GOT3 (cell line): ENCODE measurements at places on chromosomes 12 and 14.

- no peak for DNase-seq
These were observed 1.4 kb downstream of the PLXNC1 start for GRCh38 chr12:94149781-94150239.

GRCh38 chr12:55979069-55979468 is 5.2 kb downstream of the RAB5B start:
- no peak for DNase-seq

DNA sequence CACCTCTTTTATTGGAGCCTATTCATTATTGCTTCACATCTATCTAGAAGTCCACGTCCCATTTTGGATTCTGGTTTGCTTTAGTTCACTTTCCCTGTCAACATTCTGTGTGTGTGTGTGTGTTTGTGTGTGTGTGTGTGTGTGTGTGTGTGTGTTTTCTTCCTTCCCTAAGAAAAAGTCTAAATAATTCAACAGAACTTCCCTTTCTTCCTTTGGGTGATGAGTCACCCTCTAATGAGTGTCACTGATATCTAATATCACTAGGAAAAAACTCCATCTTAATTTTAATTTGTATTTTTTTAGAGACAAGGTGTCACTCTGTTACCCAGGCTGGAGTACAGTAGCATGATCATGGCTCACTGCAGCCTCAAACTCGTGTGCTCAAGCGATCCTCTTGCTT is 234.2 kb downstream of the TTC8 start:
- no peak for DNase-seq

DNA sequence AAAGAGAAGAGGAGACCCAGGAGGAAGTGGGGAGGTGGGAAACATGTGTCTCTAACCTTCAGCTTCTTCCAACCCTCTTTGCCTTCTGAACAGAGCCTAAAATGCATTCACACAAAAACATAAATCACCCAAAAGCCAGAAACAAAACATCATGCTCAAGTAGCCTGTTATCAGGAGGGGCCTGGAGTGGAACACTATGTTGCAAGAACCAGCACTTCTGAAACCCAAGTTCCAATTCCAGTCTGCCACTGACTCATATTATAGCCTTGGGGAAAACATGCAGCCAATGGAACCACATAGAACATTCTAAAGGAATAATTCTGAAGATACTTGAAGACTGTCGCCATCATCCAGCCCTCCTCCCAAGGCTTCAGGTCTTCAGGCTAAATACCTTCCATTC is 169.8 kb upstream of the PLXNC1 start:
- no peak for DNase-seq

- no peak for DNase-seq
These were observed 18.9 kb downstream of the CNTN1 start for GRCh38 chr12:40711121-40711520.

DNA sequence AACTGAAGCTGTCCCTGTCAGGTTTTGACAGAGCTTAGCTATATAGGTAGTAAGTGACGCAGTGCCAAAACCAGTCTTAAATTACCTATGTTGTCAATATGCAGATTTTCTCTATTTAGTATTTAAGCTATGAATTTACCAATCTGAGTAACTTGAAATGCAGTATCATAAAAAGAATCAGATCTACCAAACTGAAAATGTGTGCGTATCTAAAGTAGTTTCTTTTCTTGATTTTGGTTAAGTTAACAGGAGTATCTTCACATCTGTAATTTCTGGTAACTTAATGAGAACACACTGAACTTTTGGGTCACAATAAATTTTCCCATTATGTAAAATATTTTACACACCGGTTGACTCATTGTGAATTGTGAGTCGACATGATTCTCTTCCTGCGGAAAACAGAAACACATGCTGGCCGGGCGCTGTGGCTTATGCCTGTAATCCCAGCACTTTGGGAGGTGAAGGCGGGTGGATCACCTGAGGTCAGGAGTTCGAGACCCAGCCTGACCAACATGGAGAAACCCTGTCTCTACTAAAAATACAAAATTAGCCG is 45.1 kb downstream of the TRAF3 start:
- DNase-seq, result no peak

GRCh38 chr14:92253381-92253894 is 69.5 kb upstream of the SLC24A4 start:
- no peak for DNase-seq

GRCh38 chr12:27828196-27828595 is 48.2 kb upstream of the MANSC4 start:
- no peak for DNase-seq

DNA sequence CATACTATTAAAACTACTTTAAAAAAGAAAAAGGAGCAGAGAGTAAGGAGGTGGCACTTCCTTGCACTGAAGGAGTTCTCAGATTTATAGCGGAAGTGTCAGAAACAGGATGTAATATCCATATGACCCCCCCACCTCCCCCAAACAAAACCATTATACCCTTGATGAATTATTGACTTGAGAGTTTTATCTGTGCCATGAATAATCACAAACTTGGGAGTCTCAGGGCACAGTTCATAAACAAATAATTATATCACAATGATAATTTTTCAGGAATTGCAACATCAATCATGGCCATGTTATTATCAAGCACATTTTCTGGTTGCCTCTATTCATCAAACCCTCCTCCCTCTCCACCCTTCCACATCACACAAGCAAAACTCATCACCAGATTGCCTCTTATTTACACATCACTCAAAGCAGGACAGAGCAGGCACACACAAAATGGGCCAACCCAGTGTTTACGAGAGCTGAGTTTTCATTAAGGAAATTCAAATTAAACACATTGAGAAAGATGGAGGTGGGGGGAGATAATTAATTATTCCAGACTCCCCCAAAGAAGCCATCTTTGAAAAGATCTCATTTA is 141.4 kb downstream of the EGLN3 start:
- DNase-seq, result no peak

GRCh38 chr14:90608281-90608680 is 207.9 kb downstream of the TTC7B start:
- DNase-seq, result no peak

DNA sequence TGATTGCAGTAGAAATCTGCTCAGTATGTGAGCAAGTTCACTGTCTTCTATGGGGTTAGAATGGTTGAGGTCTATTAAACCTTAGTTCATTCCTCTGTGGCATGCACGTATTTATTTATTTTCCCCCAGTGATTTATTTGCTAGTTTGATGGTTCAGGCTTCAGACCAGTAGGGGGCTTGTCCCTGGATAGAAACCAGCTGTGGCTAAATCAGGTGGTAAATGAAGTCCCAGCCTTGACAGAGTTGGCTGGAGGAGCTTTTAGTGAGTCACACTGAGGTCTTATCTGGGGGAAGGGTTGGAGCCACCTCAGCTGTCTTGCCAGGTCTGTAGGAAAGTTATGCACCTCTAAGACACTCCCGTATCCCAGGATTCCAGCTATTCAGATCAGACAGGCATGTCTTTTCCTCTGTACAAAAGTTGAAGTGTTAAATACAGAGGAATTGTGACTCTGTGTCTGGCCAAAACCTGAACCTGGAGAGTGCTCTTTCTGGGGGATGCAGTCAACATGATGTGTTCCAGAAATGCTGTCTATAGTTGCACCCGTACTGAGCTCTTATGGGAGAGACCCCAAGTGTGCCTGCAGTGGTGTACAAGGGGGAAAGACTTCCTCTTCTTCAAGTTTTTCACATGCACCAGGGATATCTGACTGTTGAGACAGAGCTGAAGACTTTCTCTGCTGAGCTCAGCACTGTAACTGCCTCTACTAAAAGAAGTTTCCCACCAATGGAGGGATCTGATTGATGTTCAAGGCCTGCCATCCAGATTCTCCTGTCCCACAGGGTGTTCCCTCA is 1322.1 kb downstream of the TMEM121 start:
- DNase-seq, result no peak

DNA sequence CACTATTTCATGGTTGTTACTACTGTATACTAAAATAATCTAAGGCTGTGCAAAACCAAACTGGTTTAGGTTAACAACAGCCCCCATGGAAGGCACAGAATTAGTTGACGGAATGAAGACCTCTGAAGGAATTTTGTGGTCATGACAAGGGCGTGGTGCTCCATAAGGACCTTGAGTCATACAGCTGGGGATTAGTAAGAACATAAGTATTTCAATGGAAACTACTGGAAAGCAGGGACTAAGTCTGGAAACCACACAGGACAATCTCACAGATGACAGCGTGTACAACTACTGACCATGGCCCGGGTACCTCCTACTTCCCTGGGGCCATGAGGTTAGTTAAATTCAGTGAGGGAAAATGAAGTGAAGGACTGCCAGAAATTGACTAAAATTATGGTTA is 98.5 kb upstream of the PLEKHA5 start:
- DNase-seq, result no peak

DNA sequence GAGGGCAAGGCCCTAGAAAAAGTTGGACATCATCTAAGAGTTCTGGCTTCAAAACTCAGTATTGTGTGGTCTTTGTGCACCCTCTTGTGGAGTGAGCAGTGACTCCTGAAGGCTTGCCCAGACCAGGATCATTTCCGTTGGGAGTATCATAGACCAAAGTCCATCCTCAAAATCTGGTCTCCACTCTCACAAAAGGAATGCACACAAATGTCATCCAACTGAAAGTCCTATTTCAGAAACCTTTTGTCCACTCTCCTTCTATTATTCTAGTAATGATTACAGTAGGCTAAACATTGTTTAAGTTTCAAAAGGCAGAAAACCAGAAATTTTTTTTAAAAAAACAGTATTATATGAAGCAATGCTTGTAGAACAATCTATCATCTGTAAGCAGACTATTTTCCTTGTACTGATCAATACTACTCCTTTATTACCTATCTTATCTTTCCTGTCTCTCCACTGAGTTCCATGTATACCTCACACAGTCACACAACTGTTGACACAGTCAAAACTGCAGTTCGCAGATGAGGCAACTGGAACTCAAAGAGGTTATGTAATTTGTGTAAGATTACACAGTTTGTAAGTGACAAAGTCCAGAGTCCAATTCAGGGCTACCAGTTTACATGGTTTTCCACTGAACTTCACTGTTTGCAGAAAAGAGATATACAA is 41.4 kb downstream of the COX16 start:
- no peak for DNase-seq

GRCh38 chr12:4027412-4027811 is 154.2 kb upstream of the PARP11 start:
- no peak for DNase-seq

DNA sequence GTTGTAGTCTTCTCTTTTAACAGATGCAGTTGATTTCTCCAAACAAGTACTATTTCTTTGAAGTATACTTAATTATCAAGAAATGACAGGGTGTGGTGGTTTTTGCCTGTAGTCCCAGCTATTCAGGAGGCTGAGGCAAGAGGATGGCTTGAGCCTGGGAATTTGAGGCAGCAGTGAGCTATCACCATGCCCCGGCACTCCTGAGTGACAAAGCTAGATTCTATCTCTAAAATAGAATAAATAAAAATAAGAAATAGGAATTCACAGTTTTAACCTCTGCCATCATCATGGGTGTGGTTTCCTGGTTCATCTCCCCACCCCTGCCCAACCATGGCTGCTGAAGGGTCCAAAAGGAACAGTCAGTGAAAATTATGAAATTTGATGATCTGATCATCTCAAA is 290.2 kb upstream of the FLRT2 start:
- no peak for DNase-seq

DNA sequence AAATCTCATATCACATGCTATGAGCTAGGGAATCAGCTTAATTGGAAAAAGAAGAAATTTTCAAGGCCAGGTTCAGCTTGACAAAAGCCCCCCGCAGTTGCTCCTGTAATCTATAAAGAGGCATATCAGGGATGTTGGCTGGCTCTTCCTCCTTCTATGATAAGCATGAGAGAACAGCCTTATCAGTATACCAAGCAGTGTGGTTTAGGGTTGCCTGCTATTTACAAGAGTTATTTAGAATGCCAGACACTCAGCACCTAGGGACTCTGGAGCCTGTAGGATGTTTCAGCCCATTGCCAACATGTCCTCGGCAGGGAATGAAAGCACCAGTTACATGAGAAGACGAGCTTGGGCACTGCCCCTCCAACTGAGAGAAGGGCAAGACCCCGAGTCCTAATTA is 89.5 kb upstream of the TMPO start:
- DNase-seq, result no peak

DNA sequence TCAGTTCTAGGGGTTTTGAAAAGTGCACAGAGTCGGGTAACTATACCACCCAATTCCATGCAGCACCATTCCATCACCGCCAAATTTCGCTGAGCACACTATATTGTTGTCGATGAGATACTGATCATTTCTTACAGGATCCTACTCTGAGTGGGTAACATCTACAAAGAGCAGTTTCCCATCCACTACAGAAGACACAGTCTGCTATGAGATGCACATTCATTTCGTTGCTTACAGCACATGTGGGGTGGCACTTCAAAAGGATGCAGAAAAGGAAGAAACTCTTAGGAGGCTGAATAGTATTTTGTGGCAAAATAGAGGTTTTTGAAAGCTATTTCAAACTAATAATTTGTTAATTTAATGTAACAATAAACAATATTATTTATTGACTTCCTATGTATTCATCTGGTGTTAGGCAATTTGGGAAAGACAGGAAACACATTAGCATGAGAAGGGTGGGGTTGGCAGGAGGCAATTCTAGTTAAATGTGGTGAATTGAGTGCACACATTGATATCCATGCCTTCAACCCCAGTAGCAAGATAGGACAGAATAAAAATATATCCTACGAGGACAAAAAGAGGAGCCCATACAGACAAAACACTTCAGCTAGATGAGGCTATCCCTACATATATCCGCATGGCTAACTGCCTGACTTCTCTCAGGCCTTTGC is 186.8 kb upstream of the PARP11 start:
- DNase-seq, result no peak

GRCh38 chr14:76761960-76762410 is 717 bp downstream of the VASH1 start:
- DNase-seq, result no peak

GRCh38 chr12:82996168-82996812 is 309.6 kb downstream of the TMTC2 start:
- DNase-seq, result no peak

GRCh38 chr12:106031761-106032622 is 106.8 kb downstream of the NUAK1 start:
- DNase-seq, result no peak

GRCh38 chr12:26346736-26347135 is 151.4 kb downstream of the SSPN start:
- no peak for DNase-seq

DNA sequence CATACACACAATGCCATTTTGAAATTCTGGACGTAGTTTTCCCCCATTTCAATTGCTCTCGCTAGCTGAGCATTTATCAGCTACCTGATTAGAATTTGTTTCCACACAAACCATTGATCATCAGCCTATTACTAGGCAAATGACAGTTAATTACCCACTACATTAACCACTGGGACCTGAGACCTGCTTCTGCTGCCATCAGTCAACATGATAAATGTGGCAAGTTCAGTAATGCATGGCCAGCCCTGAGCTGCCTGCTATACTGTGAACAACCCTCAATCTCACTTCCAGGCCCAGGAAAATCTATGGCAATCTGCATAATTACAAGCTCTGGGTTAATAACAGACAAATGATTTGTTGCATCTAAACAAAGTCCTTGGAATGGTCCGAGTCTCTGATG is 43.5 kb downstream of the LMO3 start:
- no peak for DNase-seq
